ENCODE measurements at places on chromosomes 4 and X.
A peak's percentile ranks its signal among the peaks of the same experiment; 100 is the strongest.

GRCh38 chr4:71231129-71232055 lies 107.4 kb upstream of the SLC4A4 start:
- DNase-seq, result peak; percentile 91

DNA sequence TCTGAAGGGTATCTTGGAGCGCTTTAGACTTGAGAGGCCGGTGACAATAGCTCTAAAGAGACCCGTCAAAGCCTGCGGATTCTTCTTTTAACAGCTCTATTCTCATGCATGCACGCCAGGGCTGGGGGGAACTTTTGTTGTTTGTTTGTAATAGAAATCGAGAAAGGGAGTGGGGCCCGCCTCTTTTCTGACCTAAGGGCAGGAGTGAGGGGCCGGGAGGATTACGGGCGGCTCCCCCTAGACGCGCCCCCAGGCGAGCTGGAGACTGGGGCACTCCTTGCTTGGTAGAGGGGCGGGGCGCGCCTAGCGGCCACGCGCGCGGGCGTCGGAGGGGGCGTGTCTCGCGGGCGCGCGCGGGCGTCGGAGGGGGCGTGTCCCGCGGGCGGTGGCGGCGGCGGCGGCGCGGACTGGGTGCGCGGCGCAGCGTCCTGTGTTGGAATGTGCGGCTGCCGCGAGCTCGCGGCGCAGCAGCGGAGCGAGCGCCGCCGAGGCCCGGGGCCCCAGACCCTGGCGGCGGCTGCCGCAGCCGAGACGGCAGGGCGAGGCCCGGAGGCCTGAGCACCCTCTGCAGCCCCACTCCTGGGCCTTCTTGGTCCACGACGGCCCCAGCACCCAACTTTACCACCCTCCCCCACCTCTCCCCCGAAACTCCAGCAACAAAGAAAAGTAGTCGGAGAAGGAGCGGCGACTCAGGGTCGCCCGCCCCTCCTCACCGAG lies at the start of gene REST:
REST (plus strand) TSS at position 412 of the 717 bp plus-strand sequence. CDS start 2,739 bp downstream, outside the sequence.
- peak; percentile 91 for DNase-seq

DNA sequence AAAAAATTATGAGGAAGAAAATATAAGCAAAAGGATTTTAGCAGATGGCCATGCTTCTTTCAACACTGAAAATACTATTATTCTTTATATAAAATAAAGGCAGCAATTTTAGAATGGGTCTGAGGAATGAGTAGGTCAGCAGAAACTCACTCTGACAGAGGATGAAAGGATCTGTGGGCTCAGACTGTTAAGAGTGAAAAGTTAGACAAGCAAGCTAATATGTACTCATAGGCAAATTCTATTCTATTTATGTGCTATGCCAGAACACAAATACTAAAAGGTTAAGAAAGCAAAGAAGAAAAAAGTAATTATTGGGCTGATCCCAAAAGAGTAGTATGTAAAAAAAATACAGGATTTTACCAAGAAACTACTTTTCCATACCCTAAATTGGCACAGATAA lies 13.9 kb downstream of the LCORL start:
- no peak for DNase-seq

DNA sequence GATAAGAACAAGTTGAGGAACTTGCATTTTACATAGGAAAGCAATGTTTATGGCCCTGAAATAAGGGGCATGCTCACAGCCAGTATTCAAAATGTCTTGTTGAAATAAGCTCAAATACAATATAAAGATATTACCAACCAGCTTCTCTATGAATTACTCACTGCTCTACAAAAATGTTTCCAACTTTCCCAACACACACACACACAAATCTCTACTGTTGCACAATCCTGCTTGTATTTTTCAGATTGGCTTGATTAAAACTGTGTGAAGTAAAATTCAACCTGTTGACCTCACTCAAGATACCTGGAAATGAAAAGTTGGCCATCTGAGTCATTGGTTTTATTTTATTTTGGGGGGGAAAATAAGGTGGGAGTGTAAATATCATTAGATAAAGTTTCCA lies 128.6 kb downstream of the CHIC2 start:
- no peak for DNase-seq

- no peak for DNase-seq
Observed at GRCh38 chrX:79140731-79141130, 3.8 kb upstream of the GPR174 start.

- no peak for DNase-seq
Observed at GRCh38 chr4:67207941-67208441, 337.3 kb downstream of the CENPC start.

DNA sequence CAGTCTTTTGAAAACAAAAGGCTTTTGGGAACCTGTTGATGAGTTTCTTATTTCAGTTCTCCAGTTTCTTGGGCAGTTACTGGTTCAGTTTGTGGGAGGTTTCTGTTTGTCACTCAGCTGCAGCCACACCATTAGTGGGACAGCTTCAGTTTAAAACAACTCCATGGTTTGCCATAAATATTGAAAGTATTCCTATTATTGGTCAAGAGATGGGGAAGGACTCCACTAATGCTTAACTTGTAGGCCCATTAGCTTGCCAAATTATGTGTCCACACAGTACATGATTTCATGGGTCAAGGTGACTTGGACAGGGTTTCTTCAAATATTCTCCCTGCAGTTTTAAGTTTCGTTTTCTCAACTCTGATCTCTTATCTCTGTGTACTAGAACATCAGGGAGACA lies 15.5 kb upstream of the ASIC5 start:
- no peak for DNase-seq

DNA sequence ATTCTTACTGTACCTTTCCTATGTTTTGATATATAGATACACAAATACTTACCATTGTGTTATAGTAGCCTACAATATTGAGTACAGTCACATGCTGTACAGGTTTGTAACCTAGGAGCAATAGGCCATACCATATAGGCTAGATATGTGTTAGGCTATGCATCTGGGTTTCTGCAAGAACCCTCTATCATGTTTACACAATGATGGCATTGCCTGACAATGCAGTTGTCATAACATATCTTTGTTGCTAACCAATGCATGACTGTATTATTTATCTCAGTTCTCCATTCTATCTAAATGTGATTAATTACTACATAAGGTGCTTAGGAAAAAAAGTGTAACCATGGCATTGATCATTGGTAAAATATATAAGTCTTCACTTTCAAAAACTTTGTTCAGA lies 10.0 kb upstream of the SPCS3 start:
- no peak for DNase-seq

Data from Right ventricle myocardium inferior (tissue), 1 donor.